Stimulated activated CD8-positive, alpha-beta memory T cell treated with anti-CD3 and anti-CD28 coated beads, Interleukin-4, amount 100 ng/mL, for 1 hour (primary cell): ENCODE measurements at places on chromosomes 6 and 20.

GRCh38 chr6:43938178-43939105 is 168.4 kb downstream of the VEGFA start:
- no peak for DNase-seq

DNA sequence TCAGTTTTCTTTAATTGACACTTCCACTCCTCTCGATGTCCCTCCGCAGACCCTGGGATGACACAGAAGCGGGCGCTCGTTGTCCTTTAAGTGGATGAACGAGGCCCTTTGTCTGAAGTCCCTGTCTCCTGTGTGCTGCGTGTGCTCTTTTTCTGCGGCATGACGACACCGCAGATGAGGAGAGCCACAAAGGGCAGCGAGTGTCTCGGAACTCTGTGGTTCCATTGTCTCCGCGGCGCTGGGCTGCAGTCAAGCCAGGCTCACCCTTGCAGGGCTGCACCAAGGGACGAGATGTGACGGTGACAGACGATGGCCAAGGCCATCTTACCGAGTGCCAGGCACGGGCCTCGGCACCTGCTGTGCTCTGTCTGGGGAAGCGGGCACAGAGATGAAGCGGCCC is 10.6 kb downstream of the PRR18 start:
- DNase-seq = no peak

DNA sequence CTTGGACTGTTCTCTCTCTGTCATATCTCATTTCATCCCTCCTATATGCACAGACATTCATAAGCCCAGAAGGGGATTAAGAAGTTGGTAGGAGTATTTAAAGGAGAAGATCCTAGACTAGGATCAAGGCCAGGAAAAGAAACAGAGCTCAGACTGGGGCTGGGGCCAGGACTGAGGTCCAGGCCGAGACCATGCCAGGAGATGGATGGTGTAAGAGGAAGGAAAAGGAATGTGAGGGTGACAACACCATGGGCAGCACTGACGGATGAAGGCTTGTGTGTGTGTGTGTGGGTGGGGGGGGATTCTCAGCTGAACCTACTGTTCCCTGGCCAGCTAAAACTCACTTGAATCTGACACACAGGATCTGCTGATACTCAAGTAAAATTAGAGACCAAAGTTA is 182.1 kb downstream of the KIF6 start:
- no peak for DNase-seq

DNA sequence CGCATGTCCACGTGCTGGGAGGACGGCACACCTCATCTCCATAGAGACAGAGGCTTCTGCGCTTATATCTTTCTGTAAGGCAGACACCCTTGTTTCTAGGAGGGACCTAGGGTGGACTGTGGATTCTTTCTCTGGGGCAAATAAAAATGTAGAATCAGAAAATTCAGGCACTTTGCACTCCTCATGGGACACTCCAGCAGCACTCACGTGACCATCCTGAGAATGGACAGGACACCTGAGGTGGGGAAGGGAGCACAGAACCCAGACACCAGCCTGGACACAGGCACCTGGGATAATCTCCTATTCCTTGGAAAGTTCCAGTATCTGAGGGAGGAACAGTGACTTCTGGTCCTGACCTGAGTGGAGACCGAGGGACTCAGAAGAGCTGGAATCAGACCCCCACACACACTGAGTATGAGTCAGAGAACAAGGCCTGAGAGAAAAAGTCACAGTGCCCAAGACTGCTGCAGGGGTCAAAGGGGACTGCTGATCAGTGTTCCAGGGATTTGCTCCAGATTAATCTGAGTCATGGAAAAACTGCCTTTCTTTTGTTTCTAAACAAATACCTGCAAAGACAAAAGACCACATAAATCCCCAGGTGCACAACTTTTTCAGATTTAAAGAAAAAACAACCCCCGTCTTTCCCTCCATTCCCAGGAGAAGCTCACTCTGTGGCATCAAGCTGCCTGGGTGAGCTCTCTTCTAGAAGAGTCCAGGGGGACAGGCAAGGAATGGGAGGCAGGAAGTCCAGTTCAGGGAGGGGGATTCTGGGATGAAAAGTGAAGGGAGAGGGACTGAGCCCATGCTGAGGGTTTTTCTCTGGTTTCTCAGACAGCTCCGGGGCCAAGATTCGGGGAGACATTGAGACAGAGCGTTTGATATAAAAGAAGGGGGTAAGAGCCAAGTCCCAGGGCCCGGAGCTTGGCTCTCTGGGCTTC is 35.6 kb upstream of the MICB start:
- no peak for DNase-seq

- DNase-seq = no peak
Observed at GRCh38 chr6:65988006-65988405, 281.0 kb upstream of the EYS start.

DNA sequence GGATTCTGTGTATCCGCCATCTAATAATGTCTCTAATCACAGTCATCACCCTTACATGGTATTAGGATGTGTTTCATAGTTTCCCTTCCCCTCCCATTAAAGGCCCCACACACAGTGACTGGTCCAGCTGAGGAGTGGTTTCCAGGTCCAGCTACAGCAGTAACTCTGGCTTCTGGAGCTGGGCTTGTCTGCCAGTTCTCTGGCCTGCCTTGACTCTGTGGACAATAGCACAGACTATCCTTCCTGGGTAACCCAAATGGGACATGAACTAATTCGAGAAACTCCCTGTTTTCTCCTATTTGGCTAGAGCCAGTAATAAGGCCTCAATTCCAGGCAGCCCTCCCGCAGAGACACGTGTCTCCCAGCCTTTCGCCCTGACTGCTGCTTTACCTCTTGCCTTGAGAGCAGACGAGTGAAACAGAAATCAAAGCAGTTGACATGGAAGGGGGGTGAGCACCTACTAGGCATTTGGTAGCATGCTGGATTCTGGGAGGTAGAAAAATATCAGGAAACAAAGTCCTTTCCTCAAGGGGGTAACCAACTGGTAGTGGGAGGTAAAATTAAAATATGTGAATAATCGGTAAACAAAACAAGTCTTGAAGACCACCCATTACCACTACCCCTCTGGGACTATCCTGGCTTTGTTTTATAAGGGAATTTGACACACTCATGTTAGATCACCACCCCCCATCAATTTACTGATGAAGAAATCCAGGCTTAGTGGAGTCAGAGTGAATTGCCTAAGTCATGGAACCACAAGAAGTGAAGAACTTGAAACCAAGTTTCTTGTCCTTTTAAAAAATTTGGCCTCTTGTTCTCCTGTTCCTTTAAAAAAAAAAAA is 1.2 kb downstream of the TRAF3IP2 start:
- DNase-seq = no peak

DNA sequence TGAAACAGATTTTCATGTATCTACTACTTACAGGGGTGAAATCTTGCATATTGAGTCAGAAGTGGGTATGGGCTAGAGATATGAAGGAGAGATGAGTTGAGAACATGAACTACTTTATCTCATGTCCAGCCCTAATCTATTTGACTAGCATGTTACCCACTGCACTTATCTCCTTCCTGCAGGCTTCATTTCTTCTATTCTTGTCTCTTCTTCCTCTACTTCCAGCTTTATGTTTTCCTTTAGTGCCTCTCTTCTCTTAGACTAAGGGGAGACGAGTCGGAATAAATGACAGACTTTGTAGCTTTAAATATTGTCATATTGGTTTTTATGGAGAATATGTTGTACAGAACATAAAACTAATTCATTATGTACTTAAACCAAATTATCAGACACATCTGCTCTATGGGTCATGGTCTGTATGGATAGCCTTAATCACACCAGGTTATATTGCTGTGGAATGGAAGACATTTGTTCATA is 5.3 kb downstream of the RAB32 start:
- DNase-seq = no peak

- no peak for DNase-seq
Observed at GRCh38 chr20:1660246-1660645, 2.7 kb upstream of the SIRPG start.
